ENCODE measurements at places on chromosomes 3 and 15. TPM values are rescaled to one million over a fixed set of nuclear protein-coding genes. Genes with fewer than 3 reads are reported as not detected.

Gene IL17RB
- 7.7 TPM for total RNA-seq

Gene SH3GL3
- total RNA-seq: not detected

Gene ISL2
- total RNA-seq: not detected

Gene TBC1D2B
- 9.5 TPM for total RNA-seq

Gene CCR5
- total RNA-seq: 0.39 TPM

Gene ANKRD63
- 1.9 TPM for total RNA-seq

Gene CHRM5
- total RNA-seq: not detected

Gene GOLGA8J
- not detected for total RNA-seq

Gene FES
- 9.9 TPM for total RNA-seq

Gene SLC24A5
- not detected for total RNA-seq

Gene SLCO3A1
- total RNA-seq: 57.2 TPM

Gene SLC25A20
- total RNA-seq: 99.1 TPM

All from heart right ventricle (tissue), 16 donors.